ENCODE measurements at places on chromosomes 4 and X.

DNA sequence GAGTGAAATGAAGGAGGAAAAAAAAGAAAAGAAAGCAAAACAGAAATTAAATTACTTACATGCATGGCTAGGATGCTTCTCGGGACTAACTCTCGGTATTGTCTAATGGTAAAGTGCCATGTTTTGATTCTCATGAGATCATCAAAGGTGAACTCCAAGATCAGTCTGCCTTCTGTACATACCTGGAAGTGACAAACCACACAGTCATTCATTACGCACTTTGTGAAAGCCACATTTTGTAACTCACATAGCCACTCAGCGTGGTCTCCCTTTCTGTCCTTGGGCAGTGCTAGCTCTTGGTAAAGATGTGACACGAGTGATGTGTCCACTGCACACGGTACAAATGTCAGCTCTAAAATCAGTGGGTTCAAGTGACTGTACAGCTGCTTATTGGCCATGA is 309.8 kb downstream of the LDB2 start:
- no peak for DNase-seq

DNA sequence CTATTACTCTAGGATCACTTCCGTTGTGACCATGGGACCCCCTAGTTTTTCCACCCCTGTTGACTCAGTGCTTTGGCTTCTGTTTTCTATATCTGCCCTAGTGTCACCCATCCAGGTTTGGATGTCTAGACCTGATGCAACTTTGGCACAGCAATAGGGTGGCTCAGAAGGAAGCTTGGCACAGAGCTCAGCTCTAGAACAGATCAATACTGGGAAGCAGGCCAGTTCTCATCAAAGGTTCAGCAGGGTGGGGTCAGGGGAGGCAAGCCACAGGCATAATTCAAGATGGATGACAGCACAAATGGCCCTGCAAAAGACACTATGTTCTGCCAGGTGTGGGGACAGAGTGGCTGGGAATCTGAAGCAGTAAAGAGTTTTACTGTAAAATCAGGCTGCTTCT is 74.2 kb upstream of the EGFL6 start:
- DNase-seq: no peak

DNA sequence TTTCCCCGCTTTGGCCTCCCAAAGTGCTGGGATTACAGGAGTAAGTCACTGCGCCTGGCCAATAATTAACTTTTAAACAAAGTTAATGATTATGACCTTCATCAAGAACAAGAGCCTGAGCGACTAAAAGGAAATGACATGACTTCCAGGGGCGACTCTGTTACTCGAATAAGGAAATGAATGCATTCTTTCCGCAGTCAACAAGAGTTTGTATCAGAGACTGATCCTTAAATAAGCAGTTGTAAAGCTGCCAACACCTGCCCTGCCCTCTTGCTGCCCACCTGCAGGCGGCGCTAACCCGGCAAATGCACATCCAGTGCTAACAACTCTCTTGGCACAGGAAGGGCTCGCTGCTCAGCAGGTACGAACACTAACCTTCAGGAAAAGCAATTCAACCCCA is 27.3 kb downstream of the WDR1 start:
- DNase-seq: peak; percentile 34

DNA sequence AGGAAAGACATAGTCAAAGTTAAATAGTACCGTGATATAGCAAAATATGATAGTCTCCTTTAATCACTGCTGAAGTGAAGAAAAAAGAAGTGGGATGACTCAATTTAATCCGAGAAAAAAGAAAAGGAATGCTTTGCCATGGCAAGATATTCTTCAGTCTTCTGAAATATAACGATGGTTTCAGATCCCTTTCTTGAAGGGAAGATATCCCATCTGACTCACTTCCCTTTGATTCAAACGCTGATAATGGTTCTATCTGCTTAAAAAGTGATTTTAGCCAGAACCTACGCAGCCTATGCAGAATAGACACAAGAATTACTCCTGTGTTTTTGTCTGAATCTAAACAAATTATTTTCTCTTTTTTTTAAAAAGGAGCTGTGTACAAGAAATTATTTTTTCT is 68.1 kb upstream of the FTHL17 start:
- DNase-seq: no peak

- no peak for DNase-seq
Measured at GRCh38 chrX:1873671-1874070, 258.8 kb downstream of the ASMT start.

GRCh38 chr4:32199639-32200038 is 1479.5 kb downstream of the PCDH7 start:
- DNase-seq: no peak

GRCh38 chr4:117893207-117893606 is 141.1 kb upstream of the NDST3 start:
- DNase-seq: no peak

DNA sequence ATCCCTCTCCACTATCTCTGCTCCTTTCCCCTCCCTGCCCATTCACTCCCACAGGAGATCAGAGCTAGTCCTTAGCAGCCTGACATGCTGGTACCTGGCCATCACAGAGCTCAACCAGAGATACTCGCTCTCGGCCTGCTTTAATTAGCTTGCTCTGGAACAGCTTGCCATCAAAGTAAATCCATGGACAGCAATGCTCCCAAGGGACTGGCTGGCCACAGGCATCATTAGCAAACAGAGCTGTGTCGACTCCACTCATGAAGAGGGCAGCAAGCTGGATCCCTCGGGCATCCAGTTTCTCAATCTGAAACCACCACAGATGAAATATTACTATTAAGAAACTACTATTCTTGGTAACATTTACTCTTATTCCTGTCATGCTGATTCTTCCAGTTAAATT is 43.4 kb upstream of the PHF8 start:
- DNase-seq: no peak

DNA sequence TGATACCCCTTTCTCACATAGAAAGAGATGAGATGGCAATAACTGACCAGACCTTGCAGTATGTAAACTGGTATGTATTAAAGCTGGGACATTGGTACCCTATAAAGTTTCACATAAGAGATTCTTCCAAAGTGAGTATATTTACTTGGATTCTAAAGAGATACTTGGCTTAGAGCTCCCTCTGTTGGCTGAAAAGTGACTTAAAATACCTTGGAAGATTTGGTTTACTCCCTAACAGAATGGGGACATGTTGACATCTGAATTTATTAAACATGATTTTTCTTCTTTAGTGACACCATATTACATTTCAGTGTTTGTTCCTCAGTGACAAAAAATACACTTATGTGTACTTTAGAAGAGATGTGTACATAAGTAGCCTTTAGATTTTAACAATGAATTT is 47.9 kb upstream of the RGN start:
- peak; percentile 33 for DNase-seq

DNA sequence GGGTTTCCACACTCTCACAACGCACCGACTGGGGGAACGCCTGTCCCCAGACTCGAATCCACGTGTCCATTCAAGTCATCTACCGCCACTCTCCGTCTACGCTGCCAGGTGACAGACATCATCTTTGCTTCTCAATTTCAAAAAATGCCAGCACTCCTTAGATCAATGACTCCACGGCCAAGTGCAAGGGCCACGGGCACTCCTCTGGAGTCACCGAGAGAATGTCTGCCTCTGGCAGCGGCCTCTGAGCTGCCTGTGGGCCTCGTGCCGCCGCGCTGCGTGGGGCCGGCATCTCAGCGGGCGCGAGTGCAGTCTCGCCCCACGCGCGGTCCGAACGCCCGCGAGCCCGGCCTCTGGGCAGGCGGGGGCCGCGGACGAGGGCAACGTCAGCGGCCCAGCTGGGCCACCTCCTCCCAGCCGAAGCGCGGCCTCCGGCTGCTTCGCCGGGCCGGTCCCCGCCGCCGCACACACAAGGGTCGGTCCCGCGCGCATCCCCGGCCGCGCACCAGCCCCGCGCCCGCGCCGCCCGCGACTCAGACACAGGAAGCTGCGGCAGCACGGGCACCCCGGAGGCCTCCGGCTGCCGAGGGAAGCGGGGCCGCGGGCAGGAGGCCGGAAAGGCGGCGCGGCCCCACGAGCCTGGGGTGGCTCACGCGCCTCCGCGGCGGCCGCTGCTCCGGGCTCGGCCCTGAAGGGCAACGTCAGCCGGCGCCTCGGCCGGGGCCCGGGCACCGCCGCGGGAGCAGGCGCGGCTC is 450 bp downstream of the ACSL1 start:
- no peak for DNase-seq

Measured in renal cortex interstitium (tissue), 15 donors.